ENCODE measurements at places on chromosomes 1 and 21.

DNA sequence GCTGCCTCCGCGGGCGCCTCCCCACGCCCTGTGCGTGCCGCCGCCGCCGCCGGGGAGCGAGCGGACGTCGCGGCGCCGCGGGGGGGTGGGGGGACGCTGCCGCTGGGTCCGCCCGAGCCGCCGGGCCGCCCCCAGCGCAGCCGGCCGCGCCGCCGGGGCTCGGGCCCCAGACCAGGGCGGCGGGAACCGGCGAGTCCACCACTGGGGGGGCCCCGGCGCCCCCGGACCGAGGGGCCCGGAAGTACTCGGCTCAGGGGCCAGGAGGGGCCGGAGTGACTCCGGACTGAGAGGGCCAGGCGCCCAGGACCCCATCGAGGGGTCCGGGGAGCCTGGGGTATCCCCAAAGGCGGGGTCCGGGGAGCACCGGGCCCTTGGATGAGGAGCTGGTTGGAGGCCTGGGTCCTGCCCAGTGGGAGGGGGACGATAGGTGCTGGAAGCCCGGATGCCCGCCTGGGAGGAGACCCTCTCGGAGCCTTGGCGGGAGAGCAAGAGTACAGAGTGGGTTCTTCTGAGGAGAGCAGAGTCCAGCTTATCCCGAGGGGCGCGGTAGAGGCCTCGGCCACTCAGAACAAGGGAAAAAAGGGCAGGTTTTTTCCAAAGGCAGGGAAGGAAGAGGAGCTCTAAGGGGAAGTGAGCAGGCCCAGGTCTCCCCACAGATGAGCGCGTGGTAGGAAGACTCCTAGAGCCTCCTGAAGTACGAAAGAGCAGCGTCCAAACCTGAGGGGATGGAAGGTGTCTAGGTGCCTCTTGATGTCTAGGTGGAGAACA is 556 bp downstream of the GMEB1 start:
- DNase-seq, result no peak

- no peak for DNase-seq
Observed at GRCh38 chr1:81004011-81004410, 796.7 kb upstream of the ADGRL2 start.

DNA sequence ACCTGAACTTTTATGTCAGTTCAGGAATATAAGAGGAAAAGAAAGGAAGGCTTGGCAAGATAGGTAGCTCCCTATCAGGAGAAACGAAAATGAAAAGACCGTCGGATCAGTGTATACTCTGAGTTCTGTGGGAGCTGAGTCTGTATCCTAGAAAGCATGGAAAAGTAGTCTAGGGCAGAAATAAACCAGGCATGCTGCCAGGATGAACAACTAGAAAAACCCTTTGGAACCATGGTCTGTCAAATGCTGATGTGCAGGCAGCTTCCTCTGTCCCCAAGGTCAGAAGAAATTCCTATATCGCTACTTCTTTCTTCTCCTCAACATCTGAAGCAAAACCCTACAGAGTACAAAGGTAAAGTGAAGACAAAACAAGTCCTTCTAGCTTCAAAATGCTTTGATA is 268.8 kb downstream of the ST6GALNAC3 start:
- DNase-seq, result no peak

DNA sequence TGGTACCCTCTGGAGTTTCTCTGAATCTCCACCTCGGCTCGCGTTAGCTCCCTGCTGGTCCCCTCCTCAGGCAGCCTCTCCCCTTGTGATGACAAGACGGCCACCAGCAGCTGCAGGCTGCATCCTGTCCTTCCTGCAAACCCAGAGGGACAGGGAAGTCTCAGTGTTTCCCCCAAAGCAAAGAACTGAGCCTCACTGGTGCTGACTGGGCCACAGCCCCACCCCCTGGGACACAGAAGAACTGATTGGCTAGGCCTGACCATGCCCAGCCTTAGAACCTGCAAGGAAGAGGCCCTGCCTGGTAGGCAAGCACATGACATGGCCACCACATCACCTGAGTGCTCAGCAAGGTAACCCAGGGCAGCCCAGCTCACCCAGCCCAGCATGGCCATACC is 34.6 kb downstream of the TMEM51 start:
- peak; percentile 66 for DNase-seq

DNA sequence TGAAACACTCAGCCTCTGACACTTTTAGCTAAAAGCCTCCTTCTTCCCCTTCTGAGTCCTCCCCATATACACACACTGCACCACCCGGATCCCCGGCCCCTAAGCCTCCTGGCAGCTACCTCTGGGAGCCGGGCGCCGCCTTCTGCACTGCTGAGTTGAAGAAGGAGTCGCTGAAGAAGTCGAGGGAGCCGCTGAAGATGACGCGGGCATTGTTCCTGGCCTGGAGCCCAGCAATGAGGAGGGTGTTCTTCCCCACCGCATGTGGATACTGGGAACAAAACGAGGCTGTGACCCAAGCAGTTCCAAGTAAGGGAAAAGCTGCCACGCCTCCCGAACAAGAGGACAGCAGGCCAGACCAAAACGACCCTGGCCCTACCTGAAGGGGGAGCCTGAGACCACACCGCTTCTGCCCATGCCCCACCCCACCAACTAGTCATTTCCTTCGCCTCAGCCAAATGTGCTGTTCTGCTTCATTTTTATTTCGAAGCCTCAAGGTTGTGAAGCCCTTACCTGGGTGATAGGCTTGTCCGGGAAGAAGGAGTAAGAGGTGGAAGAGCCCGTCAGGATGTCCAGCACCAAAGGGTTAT is 7.0 kb downstream of the DDOST start:
- no peak for DNase-seq
